ENCODE measurements at places on chromosomes 12 and 14. TPM values are rescaled to one million over a fixed set of nuclear protein-coding genes. Genes with fewer than 3 reads are reported as not detected.

DNA sequence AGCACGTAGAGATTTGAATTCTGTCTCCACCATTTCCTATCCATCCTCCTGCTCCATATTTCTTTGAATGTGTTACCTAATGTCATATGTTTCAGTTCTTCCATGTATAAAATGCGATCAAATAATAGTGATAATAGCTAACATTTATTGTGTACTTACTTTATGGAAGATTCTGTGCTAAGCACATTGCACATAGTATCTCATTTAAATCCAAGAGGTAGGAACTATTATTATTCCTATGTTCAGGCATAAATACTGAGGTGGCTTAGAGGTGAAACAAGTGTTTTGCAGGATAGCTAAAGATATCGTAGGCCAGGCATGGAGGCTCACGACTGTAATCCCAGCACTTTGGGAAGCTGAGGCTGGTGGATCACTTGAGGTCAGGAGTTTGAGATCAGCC, 17.5 kb upstream of the AICDA start:
- no peak for DNase-seq

GRCh38 chr14:71001742-71002141, 94.5 kb downstream of the PCNX1 start:
- DNase-seq: no peak

DNA sequence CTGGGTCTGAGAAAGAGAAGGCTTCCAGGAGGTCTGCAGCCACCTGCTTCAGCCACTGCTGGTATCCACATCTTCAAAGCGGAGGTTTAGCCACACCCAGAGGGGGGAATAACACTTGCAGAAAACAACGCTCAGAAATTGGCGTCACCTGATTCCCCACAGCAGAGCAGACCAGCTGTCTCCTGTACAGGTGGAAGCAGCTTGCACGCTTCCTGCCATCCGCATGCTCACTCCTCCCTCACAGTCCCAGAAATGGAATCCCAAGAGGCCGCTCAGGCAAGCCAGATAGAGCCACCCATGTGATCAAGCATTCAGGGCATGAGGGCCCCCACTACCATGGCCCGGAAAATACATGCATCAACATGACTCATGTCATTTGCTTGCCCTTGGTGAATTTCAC, 112.2 kb upstream of the DIO3 start:
- DNase-seq: no peak

- DNase-seq: peak; percentile 8
Measured at GRCh38 chr12:24054416-24054815, 104.9 kb upstream of the SOX5 start.

DNA sequence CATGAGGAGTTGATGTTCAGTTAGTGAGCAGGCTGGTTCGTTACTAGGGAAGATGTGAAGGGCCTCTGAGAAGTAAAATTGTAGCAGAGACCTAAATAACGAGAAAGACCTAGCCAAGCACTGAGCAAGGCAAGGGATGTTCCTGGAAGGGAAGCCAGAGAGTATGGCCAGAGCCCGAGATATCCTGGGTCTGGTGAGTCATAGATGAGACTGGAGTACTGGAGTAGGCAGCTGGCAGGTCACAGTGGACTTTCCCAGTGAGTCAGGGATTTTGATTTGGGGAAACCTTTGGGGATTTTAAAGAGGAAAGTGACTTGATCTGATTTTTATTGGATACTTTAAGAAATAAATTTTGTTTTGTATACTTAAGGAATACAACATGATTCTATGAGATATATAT, 369.0 kb downstream of the DIO2 start:
- no peak for DNase-seq

DNA sequence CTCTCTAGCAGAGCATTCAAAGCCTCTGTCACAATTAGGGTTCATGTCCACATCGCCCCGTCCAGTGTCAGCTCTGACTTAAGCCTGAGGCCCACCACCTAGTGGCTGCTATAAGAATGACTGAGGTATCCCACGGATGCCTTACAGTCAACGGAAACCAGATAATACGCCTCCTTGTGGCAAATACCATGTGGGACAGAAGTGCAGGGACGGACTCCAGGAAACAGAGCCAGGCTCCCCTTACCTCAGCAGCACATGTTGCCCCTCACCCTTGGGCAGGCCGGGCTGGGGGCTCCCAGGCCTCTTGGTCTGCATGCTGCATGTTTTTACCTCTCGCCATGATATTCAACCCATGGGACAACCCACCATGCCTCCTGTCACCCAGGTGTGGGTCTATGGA, 86.3 kb downstream of the VWF start:
- DNase-seq: peak; percentile 57

DNA sequence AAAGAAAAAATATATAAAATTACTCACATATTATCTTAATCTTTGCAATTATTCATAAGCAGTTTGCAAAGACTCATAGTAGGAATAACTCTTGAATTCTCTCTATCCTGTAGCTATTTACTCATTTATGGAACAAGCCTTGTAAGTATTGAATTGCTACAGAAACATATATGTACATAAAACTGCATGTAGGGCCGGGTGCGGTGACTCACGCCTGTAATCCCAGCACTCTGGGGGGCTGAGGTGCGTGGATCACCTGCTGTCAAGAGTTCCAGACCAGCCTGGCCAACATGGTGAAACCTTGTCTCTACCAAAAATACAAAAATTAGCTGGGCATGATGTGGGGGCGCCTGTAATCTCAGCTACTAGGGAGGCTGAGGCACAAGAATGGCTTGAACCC, 286.2 kb downstream of the PPFIA2 start:
- DNase-seq: no peak

- DNase-seq: no peak
Measured at GRCh38 chr14:105415481-105416428, 3.9 kb upstream of the MTA1 start.

- DNase-seq: peak; percentile 27
Measured at GRCh38 chr12:1083889-1084262, 92.9 kb downstream of the ERC1 start.

DNA sequence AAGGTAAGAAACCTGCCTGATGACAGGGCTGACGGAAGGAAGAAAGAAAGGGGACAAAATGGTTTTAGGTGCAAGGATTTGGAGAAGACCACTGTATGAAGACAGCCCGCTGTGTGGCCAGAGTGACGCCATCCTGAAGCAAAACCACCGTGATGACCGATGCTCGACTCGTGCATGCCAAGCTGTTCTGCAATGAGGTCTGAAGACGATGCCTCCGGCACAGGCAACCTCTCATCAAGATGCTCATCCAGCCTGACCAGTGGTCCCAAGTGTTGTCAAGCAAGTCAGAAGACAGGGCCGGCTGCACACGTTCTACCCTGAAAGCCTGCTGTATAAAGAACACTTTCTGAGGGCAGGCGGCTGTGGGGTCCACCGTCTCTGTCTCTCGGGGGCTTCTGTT, 34.8 kb downstream of the STX2 start:
- no peak for DNase-seq

DNA sequence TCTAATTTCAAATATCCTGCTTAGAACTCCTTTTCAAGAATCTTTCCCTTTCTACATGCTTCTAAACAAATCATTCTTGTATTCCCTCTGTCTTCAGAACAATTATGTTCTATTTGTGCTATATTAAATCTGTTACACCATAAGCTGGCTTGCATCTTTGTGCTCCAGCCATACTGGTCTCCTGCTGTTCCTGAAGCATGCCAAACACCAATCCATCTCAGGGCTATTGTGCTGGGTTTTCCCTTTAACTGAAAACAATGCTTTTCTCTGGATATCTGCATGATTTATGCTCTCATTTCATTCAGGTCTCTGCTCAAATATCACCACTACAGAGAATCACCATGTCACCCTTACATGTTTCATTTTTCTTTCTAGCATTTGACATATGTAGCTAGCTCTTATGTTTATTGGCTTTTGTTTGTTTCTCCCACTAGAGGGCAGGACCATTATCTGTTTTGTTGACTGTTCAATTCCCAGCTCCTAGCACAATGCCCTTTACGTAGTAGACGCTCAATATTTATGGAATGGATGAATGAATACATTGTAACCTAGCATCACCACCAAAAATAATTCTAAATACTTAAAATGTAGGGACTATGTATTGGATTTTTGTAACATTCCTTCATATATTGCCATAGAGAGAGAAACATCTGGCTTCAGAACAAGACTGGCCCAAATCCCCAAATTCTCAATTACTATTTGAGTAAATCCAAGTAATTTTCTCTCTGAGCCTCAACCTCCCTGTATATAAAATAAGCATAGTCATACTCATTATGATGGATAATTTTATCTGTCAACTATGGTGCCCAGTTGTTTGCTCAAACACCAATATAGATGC, 302.0 kb upstream of the SYT1 start:
- DNase-seq: no peak

- DNase-seq: no peak
Measured at GRCh38 chr12:70268972-70269371, 25.7 kb downstream of the CNOT2 start.

- DNase-seq: no peak
Measured at GRCh38 chr14:85549697-85550096, 19.8 kb downstream of the FLRT2 start.

GRCh38 chr12:70165450-70165849, 77.8 kb upstream of the CNOT2 start:
- no peak for DNase-seq

- no peak for DNase-seq
Measured at GRCh38 chr12:95583933-95584332, 32.7 kb upstream of the USP44 start.

GRCh38 chr12:91507754-91508153, 325.1 kb upstream of the DCN start:
- DNase-seq: no peak

DNA sequence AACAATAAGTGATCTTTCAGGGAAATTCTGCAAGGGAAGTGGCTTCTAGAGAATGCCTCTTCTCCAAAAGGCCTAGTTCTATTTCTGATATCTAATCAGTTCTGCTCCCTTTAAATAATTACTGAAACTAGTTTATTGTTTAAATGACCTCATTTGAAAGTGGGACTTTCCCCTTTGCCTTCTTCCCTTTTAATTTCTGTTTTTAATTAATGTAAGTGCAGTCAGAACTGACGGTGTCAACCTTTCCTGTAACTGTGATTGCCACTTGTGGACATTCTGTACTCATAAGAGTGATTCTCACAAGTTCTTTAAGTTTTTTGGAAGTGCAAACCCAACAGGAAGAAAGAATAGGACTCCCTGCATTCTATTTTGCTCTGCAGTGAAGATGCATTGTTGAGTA, 265.3 kb upstream of the PLEKHG7 start:
- no peak for DNase-seq

Gene TCL1B
- not detected for total RNA-seq

Gene SLC39A2
- 5.6 TPM for total RNA-seq

Gene MANSC4
- not detected for total RNA-seq

Gene MEG3
- 1,377 TPM for total RNA-seq

Gene FBXO21
- 86.8 TPM for total RNA-seq
